ENCODE measurements at places on chromosomes 7 and 10.

DNA sequence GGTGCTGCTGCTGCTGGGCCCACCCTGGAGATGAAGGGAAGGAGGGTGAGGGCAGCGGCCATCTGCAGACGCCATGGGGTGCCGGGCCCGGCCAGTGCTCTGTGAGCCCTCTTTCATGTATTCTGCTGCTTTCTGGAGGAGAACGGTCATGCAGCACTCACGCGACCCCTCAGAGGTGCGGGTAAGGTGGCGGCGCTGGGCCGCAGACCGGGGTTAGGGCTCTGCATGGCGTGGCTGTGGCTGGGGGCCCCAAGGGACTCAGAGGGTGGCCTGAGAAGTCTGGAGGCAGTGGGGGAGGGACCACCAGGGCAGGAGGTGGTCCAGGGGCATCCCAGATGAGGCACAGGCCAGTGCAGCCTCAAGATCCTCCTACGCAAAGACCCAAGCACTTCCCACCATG is 275.5 kb downstream of the ELFN1 start:
- DNase-seq: no peak

DNA sequence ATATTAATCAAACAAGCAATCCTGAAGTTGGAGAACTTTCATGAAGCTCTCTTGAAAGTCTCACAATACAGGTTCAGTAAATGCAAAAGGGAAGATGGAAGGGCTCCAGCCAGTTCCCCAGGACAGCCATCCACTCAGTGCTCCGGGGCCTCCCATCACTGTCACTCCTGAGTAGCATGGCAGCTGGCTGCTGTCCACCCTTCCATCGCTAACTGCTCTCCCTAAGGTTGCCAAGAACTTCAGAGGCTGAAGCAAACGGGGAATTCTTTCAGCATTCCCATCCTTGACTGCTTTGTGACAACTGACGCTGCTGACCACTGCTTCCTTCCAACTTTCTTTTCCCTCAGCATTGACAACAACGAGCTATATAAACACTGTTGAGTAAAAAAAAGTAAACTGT is 69.1 kb downstream of the VPS41 start:
- no peak for DNase-seq

GRCh38 chr7:87561102-87561501 is 39.6 kb downstream of the ABCB1 start:
- DNase-seq: no peak

DNA sequence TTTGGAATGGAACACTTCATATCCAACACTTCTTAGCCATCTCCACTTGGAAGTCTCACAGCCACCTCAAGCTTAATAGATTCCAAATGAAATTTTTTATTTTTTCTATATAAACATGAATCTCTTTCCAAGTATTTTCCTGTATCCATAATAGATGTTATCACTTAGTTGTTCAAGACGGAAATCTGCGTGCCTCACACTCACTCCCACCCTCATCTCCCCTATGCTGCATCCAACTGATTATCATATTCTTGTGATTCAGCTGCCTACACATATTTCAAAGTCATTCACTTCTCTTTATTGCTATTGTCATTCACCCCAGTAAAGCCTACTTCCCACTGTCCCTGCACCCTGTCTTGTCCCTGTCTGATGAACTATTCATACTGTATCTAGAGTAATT is 70.2 kb upstream of the MKX start:
- no peak for DNase-seq

- no peak for DNase-seq
These were observed 17.8 kb downstream of the LDB3 start for GRCh38 chr10:86685893-86686632.

DNA sequence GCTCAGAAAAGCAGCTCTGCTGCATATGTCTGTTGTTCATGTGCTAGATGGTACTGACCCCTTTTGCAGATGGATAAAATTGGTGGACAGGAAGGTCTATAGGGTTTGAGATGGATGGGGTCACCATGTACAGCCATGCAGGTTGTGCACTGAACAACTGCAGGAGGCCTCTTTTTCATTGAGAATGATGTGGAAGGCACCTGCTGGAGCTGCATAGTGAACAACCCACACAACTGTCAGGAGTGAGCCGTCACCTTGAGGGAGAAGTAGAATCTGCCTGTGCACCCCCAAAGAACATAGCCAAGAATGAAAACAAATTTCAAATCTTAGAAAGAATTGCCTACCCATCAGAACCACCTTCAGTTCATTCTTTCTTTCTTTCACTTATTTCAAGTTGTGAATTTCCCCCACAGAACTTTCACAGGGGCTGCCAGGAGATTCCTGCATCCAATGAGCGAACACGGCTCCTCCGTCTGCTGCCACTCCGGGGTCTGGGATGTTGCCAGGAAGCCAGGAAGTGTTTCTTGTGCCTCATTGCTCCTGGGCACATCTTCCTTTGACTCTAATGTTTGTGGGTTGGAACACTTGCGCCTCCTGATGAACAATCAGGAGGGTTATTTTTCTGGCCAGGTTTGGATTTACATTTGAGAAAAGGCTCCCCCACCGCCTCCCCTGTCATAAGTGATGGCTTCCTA is 53.7 kb upstream of the DOCK1 start:
- DNase-seq: no peak

DNA sequence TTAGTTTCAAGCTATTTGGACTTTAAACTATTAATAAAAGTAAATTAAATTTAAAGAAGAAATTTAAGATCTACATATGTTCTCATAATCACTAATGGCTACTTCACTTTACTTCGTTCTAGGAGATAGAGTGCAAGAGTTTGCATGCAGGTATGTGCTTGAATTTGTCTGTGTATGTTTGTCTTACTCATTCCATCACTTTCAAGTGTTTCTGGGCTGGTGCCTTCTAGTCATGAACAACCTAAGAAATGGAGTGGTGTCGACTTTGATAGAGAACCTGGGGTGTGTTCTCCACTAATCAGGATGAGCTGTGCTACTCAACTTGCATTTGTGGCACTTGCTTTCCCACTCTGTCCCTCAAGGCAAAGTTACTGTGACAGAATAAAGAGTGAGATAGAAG is 169.9 kb downstream of the KCND2 start:
- no peak for DNase-seq

GRCh38 chr10:62443866-62444265 is 69.7 kb downstream of the ZNF365 start:
- no peak for DNase-seq

- no peak for DNase-seq
These were observed 57.8 kb downstream of the ZMIZ1 start for GRCh38 chr10:79126351-79127080.

- DNase-seq: no peak
These were observed 67.8 kb downstream of the ABI1 start for GRCh38 chr10:26792758-26793495.

DNA sequence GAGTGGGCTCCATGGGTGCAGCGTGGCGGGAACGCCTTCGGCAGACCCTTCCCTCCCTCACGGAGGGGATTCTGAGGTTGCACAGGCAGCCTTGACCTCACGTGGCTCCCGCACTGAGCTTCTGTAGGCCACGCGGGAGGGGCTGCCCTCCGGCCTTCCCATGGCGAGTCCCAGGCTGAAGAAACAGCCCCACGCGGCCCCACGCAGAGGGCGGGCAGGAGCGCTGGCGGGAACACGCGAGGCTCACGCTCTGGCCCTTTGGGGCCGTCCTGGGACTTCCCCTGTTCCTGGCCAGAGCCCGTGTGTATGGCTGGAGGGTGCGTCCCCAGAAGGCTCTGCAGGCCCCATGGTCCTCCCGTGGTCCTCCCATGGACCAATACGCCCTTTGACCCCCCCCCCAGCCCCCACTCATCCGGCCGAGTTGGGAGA is 21.7 kb upstream of the NKX6-2 start:
- DNase-seq: peak; percentile 5

DNA sequence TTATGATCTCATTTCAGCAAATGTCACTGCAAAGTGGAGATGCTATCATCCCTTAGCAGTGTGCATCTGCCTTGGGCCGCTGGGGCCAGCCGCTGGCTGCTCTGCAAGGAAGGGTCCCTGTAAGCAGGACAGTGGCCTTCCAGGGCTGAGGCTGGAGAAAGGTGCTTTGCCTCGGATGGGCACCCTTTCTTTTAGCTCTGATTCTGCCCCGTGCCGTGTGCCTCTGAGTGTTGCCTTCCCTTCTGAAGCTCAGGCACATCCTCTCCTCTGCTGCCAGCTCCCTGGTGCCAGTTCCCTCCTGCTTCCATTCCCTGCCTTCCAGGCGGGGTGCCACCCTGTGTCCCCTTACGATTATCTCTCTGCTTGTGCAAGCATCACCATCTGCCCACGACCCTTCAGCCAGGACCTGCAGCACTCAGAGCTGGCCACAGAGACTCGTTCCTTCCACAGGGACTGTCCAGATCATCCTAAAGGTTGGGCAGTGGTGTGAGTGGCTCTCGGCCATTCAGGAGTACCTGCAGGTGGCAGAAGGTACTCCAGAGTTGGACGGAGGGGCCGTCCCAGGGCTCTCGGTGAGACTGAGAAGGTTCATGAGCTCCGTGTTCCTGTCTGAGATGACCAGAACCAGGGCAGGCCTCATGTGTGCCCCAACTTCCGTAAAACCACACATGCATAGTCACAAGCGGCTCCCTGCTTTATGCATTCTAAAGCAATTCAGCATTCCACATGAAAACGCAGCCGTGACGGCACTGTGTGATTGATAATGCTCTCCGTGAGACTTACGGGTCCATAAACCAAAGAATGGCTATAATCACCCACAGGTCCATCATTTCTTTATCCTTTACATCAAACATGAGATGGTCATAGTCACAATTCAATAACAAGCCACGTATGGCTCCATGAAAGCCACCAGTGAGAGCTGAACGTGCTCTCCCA is 371.4 kb downstream of the DNAJB6 start:
- no peak for DNase-seq

GRCh38 chr10:89100680-89101079 is 106.4 kb downstream of the CH25H start:
- no peak for DNase-seq

- DNase-seq: no peak
These were observed 22.4 kb downstream of the PDLIM1 start for GRCh38 chr10:95268438-95268837.

DNA sequence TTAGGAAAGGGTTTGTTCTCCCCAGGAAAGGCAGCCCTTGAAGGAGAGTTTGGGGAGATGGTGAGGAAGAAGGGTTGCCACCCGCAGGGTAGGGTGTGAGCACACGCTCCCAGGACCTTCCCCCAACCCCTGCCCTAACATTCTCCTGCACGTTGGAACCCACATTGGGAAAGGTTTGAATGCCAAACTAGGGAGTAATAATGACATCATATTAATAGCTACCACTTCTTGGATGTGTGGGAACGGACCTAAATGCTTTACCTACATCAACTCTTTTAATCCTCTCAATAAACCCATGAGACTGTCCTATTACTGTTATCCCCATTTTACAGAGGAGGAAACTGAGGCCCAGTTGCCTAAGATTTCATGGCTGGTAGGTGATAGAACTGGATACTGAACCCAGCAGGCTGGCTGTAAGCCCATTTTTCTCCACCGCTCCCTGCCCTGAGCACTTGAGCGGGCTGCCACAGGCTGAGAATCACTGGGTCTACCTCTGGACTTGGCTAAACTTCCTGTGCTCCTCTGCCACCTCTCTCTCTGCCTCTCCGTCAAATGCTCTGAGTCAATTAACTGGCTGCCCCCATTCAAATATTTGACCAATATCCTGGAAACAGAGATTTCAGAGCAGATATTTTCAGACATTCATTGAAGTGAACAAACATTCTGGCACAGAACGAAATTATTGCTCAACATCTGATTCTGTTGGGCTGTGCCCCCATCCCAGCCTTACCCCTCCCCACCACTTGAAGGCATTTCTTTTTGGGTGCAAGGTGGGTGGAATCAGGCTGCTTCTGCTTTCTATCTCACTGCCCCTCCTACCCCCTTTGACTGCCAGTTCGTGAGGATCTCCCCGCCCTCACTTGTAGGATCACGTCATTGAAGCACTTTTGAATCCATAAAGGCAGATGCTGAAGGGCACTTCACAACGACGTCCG is 129.7 kb downstream of the C10orf105 start:
- DNase-seq: no peak

DNA sequence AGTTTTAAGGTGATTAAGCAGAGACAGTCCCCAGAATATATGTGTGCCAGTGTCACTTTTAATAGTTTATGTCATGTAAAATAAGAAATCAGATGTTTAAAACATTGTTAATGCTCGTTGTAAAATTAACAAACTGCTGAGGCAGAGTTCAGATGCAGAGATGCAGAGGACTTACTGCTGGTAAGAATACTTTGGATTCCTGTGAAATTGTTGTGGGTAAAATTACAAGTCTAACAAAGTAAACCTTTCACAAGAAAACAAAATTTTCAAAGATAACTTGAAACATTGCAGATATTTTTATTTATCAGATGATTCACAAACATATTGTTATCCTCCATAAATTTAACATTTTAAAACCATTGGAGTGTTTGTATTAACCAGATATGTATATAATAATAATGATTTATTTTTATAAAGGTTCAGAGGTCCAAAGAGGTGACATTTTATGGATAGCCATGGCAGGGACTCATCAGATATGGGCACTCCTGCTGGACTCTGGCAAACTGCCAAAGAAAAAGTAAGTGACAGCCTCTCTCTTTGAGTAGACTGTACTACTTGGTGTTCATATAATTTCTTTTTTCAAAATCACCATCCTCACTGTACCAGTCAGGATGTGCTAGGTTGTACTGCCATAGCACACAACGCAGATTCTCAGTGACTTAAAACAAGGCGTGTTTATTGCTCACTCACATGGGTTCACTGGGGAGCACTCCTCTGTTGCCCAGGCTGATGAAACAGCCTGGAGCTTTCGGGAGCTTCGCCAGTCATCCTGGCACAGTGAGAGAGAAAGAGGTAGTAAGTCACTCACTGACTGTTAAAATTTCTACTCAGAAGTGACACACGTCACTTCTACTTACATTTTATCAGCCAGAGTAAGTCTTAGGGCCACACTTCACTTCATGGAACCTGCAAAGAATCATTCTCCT is 43.5 kb downstream of the NHLRC2 start:
- no peak for DNase-seq

DNA sequence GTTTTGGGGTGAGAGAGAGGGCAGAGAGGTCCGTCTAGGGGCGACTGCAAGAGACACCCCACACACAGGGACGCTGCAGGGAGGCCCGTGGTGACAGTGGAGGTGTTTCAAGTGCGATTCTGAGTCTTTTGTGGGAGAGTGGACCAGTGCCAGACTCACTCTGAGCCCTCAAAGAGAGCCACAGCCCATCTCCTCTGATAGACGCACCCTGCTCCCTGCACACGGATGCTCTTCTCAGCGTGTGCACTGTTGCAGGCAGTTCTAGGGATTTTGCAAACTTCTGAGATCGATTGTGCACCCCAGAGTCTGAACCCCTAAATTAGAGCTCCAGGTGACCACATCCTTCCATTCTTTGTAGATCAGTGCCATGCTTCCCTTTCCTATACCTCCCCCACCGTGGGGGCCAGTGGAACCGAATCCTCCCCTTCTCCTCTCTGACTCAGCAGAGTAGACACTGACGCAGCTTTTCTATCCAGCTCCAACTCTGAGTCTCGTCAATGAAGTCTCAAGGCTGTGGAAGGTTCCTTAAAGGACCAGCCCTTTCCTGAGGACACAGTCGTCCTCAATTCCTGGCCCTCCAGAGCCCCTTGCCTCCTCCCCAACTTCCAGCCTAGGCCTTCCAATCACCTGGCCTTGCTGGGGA is 83.8 kb downstream of the TMEM130 start:
- no peak for DNase-seq

All from HAP-1 (cell line).